ENCODE measurements at places on chromosomes 4 and X.
A peak's percentile ranks its signal among the peaks of the same experiment; 100 is the strongest.

DNA sequence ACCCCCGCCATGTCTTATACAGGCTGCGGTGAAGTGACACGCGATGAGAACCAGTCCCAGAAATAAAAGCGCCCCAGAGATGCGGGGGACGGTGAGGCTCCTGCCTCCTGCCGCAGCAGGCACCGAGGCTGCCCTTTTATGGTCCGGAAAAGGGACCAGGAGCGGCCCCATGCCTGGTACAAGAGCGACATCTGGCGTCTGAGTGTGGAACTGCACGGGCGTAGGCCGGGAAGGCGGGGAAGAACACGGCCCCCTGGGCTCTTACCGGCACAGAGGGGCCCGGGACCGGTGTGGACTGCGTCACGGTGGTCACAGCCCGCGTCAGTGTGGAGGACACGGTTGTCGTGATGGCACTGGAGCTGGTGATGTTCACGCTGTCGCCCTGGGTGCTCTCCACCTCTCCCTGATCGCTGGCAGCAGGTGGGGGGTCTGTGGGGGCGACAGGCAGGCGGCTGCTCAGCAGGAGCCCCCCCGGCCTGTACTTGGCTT is 8.9 kb upstream of the RENBP start:
- DNase-seq, result peak; percentile 89

DNA sequence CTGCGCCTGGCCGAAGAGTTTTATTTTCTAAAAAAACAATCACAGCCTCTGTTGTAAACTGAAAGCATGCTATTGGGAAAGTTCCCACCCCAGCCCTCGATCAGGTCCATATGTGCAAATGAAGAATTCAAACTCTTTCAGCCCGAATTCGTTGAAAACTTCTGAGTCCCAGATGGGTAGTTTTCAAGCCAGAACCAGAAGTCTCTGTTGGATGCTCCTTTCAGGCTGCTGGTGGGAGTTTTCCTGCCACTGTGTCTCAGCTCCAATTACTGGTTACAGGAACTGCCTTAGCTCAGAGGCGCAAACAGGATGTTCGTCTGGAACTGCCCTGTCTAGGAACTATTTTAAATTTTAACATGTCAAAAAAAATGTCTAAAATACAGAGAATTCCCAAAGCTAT is 9.3 kb upstream of the ALG13 start:
- no peak for DNase-seq

GRCh38 chr4:8607603-8608481 is 15.3 kb downstream of the CPZ start:
- no peak for DNase-seq

DNA sequence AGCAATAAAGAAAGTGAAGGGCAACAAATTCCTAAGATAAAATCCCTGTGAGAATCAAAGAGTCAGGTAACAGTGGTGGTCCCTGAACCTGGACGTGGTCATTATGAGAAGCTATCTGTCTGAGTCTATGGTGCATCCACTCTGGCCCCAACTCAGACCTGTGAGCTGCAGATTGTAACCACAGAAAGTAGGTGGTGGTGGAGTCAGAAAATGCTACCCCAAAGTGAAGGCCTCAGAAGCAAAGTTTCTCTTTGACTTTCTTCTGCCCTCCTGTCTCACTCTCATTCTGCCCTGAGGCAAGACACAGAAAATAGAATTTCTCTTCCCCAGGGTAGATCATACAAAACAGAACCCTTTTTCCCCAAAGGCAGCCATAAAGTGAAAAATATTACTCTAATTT is 84.1 kb upstream of the NEIL3 start:
- no peak for DNase-seq

DNA sequence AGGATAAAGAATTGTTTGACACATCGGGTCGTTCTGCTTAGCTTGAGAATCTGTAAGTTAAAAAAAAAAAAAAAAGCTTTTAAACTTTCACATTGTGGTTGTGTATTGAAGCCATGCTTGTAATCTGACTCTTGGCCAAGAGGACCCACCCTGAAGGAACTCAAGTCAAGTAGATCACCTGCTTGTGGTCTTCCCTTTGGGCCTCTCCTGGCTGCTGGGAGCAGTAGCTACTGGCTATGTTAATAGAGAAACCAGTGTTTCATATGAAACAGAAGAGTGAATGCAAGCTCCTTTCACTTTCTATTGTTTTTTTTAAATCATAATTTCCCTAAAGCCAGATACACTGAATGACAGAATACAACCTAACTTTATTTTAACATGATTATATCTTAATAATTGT is 402.4 kb upstream of the NDST4 start:
- no peak for DNase-seq

- DNase-seq, result no peak
These were observed 2519.6 kb downstream of the ARAP2 start for GRCh38 chr4:33724685-33725084.

GRCh38 chrX:154371789-154372300 is 2.6 kb downstream of the FLNA start:
- DNase-seq, result no peak

Data from ascending aorta (tissue), 2 donors.